ENCODE measurements at places on chromosomes 7 and 10.
A peak's percentile ranks its signal among the peaks of the same experiment; 100 is the strongest.

DNA sequence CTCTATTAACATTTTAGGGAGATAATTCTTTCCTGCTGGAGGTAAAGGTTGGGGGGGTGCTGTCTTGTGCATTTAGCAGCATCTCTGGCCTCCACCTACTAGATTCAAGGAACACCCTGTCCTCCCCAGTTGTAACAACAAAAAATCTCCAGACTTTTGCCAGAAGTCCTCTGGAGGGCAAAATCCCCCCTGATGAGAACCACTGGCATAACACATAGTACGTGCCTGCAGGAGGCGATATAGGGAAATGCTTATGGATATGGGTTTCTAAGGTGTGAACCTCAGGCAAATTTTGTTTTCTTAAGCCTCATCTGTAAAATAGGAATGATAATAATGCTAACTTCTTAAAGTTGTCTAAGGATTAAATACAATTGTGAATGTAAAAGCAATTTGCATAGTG is 2.9 kb upstream of the OSBPL3 start:
- no peak for DNase-seq

DNA sequence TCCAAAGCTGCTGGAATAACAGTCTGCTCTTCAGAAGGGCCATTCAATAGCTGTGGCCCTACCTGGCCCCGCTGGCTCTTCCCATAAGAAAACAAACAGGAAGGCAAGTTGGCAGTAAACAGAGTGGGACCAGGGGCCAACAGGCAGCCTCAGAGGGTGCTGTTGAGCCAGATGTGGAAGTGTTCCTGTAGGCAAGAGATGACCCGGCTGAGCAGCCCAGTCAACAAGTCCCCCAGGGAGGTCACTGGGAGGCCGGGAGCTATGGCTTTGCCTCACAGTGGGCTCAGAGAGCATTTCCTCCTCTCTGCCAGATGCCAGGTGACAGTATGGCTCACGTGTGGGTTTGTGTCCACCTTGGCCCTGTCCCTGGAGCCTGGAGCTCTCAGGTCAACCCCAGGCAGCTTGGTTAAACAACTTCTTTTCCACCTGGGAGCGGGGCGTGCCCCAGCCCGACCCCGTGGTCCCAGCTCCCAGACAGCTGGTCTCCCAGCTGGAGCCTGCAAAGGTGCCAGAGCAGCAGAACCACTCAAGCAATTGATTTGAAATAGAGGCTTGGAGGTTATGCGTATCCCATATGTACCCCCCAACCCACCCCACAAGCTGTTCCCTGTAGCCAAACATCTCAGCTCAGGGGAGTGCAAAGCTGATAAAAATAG is 33.8 kb upstream of the LOXL4 start:
- DNase-seq: no peak

DNA sequence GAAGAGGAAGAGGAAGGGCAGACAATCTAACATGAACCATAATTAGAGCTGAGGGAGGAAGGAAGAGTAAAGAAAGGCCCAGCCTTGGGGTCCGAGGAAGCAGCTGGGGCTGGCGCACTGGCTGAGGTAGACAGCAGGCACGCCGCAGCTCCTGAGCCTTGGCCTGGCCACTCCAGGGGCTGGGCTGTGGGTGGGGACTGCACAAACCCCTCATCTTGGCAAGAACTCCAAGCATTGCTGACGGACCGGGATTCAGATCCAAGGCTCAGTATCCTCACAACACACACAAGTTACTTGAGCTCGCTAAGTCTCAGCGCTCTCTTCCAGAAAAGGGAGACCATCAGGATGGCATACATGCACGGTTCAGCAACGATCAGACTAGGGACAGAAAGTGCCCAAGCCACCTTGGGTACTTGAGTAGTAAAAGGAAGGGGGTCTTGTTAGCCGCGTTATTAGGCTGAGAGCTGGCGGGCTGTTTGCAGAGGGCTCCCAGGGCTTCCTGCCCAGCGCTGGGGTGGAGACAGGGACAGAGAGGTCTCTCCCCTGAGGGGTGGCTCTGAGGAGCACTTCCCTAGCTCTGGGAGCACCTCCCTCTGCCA is 4.5 kb downstream of the TNS3 start:
- no peak for DNase-seq

DNA sequence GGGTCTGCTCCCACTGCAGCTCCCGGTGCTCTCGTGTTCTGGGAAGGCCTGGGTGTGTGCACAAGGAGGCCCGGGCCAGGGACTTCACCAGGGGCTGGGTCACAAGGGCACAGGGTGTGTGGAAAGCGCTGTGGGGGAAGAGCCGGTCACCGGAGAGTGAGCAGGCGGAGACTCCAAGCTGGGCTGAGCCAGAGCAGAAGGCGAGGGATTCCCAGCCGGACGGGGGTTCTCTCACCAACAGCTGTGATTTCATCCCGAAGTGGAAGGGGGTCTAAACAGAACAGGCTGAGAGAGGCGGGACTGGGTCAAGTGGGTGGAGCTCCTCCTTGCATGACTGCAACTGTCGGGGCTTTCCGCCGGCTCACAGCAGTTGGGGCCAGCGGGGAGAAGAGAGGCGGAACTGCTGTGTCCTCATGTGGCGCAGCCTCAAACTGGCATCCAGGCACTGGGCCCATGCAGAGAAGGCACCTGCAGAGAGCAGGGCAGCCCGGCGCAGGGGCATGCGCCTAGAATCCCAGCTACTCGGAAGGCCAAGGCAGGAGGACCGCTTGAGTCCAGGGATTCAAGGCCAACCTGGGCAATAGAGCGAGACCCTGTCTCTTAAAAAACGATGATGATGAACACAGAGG is 7.6 kb upstream of the ORAI2 start:
- peak; percentile 76 for DNase-seq

DNA sequence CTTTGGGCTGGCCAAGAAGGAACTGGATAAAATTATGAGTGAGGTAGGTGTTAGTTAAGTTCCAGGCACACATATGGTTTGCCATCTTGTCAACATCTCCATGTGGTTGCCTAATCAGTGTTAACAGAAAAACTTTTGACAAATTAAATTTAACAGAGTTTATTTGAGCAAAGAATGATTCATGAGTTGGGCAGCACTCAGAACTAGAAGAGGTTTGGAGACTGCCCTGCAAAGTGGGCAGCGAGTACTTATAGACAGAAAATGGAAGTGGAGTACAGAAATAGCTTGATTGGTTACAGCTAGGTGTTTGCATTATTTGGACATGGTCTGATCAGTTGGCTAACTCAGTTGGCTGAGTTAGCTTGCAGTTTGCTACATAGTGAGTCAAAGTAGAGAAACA is 37.5 kb upstream of the AGK start:
- no peak for DNase-seq

- no peak for DNase-seq
Measured at GRCh38 chr10:18450298-18450697, 201.1 kb downstream of the NSUN6 start.

DNA sequence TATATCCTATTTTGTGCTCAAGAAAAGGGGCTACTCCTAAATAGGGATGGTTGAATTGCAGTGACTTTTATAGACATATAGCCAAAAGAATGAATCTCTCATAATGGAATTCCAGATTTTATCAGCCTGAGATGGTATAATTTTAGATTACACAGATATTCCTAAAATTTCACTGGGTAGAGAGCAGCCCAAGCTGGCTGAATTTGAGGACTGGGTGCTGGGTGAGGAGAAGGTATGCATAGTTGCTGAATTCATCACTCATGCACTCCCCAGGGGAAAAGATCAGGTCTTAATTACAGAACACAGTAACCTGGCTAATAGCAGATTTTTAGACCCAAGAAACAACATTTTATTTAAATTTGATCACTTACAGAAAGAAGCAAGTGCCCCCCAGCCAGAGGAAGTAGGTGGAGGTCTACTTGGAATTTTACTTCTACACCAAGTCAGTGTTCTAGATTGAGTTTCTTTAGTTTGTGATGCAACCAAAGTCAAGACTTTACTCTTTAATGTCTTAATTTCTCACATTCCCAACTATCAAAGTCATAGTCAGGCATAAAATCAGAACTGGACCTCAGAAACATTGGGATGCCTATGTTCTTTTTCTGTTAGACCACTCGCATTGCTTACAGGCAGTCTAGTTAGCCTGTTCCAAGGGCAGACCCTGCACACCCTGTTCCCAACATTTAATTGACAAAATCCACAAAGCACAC is 337.4 kb upstream of the PODXL start:
- DNase-seq: no peak

- DNase-seq: no peak
Measured at GRCh38 chr7:110531186-110531585, 559.7 kb upstream of the LRRN3 start.

GRCh38 chr10:110174201-110174600 is 33.2 kb upstream of the MXI1 start:
- DNase-seq: no peak

DNA sequence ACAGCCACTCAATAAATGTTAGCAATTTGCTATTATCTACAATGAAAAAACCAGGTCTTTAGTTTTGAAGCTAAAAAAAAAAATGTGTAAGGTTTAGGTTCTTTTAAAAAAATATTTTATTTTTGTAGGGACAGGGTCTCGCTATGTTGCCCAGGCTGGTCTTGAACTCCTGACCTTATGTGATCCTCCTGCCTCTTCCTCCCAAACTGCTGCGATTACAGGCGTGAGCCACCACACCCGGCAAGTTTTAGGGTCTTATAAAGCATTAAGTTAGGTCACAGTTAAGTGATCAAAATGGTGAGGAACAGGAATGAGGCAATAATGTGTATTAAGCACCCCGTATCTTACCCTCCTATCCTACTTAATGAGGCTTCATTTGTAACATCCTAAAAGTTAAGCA is 774 bp downstream of the SEM1 start:
- no peak for DNase-seq

- no peak for DNase-seq
Measured at GRCh38 chr10:7856678-7857077, 38.4 kb downstream of the TAF3 start.
